Stimulated activated CD4-positive, alpha-beta T cell treated with anti-CD3 and anti-CD28 coated beads, Interleukin-2, amount 100 ng/mL, for 24 hours (primary cell): ENCODE measurements at places on chromosomes 4 and X.

DNA sequence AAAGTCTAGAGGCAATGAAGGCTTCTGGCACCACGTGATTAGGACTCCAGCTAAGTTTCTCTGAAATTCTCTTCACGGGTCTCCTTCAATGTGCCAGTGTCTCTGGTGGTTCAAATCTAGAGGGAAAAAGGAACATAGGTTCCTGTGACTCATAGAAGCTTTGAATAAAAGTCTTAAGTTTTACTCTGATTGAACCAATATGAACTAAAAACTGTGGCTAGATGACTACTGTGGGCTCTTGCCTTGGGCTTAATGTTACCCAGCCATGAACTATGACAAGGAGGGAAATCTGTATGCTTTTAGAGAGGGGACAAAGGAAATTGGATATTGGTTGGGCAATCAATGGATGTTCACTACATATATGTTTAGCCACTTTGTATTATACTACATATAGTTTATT, 49.9 kb upstream of the TEX13D start:
- no peak for DNase-seq

DNA sequence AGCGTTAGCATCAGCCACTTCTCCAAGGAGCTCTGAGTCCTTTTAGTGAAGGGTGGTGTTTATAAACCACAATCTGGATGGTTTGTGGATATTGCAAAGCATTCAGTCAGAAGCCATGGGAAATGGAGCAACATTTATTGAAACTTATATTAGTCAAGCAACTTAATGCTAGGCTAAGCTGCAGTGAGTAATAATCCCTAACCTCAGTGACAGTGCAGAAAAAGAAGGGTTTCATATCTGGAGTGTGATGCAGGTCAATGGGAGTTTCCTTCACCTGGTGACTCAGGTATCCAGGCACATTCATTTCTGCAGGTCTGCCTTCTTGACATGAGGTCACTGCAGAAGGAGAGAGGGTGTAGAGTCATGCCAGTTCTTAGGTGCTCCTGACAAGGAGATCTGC, 10.4 kb upstream of the DRD5 start:
- DNase-seq: no peak

- no peak for DNase-seq
These were observed 343.1 kb upstream of the MAOA start for GRCh38 chrX:43313035-43313434.

DNA sequence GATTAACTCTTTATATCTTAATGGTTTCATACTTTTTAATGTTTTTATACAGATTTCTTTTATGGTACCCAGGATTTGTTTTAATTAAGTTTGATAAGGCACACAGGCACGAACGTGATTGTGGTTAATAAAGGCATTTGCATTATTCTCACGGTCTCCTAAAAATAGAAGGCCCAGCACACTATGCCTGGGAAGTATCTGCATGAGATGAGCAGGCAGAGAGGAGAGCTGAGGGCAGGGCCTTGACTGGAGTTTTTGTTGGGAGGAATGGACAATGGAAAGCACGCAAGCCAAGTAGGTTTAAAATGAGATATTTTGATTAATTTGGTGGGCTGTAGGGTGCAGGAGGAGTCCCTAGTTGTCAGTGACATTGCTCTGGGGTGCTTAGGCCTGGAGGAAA, 1714.3 kb upstream of the PCDH7 start:
- no peak for DNase-seq

GRCh38 chrX:47384502-47384901, 14.1 kb downstream of the ZNF157 start:
- peak; percentile 59 for DNase-seq

- DNase-seq: no peak
These were observed 254.7 kb downstream of the PALLD start for GRCh38 chr4:168751263-168752225.

- peak; percentile 0 for DNase-seq
These were observed 556.5 kb upstream of the NR3C2 start for GRCh38 chr4:148998719-148999118.

- no peak for DNase-seq
These were observed 137.6 kb downstream of the DCK start for GRCh38 chr4:71130827-71131603.

- DNase-seq: no peak
These were observed 187.6 kb downstream of the CBR4 start for GRCh38 chr4:168822481-168822880.

DNA sequence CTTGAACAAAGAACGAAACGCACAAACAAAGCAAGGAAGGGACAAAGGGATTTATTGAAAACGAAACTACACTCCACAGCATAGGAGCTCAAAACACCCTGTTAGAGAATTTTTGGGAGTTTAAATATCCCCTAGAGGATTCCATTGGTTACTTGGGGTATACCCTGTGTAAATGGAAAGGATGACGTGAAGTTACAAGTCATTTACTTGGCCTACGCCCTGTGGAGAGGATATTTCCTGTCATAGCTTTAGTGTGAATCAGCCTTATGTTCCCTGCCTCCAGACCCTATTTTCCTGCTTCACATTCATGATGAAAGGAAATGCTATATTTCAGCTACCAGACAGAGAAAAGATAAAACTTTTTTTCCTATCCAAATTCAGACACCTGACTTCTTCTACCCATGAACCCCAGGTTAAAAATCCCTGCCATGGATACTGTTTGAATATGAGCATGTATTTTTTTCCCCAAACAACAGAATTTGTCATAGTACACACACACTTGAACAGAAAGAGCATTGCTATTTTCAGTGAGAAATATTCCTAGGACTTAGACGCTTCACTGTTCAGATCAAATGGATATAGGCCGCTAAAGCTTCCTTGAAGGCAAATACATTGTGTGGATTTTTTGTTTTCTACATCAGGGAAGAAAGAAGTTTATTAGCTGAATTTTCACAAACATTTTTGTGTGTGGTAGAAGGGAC, 20.4 kb downstream of the PIN4 start:
- DNase-seq: no peak

- no peak for DNase-seq
These were observed 234.3 kb downstream of the ZNF674 start for GRCh38 chrX:46310815-46311497.

DNA sequence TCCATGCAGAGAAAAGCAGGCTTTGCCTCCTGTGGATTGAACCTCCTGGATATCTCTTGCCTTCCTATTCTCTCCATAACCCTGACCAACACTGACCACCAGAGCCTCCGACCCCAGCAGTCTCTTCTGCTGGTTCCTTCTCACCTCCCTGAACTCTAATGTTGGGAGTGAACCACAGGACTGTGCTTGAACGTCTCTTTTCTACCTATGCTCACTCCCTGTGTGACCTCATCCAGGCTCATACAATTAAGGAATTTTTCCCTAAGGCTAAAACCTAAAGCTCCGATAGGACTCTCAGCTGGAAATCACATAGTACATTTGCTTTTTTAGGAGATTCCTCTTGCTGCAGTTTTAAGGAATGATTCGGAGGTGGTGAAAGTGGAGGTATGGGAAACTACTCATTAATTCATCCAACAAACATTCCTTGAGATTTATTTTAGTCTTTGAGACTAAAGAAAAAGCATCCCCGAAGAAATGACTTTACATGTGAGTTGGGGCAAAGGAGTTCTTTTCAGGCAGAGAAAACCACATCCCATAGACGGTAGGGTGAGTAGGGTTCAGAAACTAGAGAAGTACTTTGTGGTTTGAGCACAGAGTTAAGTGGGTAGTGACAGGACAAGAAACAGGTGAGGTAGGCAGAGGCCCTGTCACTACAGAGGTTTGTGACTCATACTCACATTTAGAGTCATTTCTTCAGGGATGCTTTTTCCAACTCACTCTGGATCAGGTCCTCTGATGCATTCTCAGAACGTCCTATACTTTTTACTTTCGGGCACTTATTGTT, 30.8 kb downstream of the NDNF start:
- DNase-seq: peak; percentile 26

DNA sequence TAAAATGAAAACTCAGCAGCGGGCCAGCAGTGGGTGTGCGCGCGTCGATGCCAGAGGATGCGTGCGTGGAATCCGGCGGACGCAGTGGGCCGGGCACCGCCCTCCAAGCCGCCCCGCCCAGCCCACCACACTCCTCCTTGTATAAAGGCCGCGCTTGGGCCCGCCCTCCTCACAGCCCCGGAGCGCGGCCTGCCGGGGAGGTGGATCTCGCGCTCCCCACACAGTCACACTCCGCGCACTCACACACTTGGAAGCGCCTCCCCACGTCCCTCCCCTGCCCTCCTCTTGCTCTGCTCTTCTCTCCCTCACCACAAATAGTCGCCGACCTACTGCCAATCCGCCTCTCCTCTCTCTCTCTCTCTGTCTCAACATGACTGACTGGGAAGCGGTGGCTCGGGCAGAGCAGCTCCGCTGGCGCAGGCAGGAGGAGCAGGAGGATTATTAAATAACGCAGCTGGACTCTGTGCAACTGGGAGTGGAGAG, at the start of gene CCSER1:
CCSER1 (plus strand) TSS at position 172 of the 483 bp plus-strand sequence.
- peak; percentile 57 for DNase-seq

GRCh38 chrX:48919360-48919841, 577 bp upstream of the PIM2 start:
- DNase-seq: peak; percentile 46

- DNase-seq: no peak
These were observed 6.7 kb downstream of the ADGRG4 start for GRCh38 chrX:136307471-136307870.

- DNase-seq: no peak
These were observed 143.4 kb upstream of the MED14 start for GRCh38 chrX:40878766-40879165.

GRCh38 chr4:83535520-83536361, at the start of gene GPAT3:
Gene GPAT3, plus strand, starts transcription at chr4:83536108. Its CDS starts 515 bp downstream, at chr4:83536623.
- peak; percentile 81 for DNase-seq

- no peak for DNase-seq
These were observed 124.9 kb downstream of the KDM6A start for GRCh38 chrX:44997888-44998287.

GRCh38 chr4:39433878-39434492, 24.7 kb downstream of the RPL9 start:
- DNase-seq: no peak

GRCh38 chrX:80876877-80877276, 67.2 kb upstream of the BRWD3 start:
- DNase-seq: no peak

DNA sequence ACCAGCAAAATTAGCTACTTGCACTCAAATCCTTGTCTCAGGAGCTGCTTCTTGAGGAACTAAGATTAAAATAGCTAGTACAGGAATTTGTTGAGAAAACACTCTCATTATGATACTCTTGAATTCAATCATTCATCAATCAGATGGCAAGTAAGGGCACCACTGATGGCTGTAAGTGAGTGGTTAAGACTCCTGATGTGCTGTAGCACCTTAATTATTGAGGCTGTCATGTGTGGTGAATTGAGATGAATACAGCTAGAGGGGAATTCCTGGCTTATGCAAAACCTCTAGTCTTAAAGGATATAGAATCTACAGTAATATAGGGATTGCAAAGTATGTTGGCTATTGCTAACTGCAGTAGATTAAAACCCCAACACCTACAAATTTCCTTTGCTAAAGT, 509.1 kb downstream of the IQCM start:
- no peak for DNase-seq

GRCh38 chr4:2261110-2261852, 628 bp downstream of the MXD4 start:
- DNase-seq: peak; percentile 67

DNA sequence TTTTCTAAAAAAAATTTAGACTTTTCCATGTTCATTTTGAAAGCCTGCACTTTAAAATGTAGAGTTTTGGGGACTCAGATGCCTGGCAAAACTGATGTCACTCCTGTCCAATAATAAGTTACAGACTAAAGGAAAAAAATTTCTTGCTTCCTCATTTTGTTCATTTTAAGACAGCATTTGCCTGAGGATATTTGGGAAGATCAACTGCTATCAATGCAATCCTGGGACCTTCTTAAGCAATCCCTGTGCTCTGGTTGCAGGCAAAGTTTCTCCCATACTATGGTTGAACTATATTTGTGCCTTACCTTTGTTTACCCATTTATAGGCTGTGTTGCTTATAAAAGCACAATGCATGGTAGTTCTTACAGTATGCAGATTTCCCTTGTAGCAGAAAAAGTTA, 280.4 kb downstream of the CFAP47 start:
- no peak for DNase-seq

GRCh38 chrX:16137416-16138107, 14.2 kb downstream of the GRPR start:
- DNase-seq: no peak

DNA sequence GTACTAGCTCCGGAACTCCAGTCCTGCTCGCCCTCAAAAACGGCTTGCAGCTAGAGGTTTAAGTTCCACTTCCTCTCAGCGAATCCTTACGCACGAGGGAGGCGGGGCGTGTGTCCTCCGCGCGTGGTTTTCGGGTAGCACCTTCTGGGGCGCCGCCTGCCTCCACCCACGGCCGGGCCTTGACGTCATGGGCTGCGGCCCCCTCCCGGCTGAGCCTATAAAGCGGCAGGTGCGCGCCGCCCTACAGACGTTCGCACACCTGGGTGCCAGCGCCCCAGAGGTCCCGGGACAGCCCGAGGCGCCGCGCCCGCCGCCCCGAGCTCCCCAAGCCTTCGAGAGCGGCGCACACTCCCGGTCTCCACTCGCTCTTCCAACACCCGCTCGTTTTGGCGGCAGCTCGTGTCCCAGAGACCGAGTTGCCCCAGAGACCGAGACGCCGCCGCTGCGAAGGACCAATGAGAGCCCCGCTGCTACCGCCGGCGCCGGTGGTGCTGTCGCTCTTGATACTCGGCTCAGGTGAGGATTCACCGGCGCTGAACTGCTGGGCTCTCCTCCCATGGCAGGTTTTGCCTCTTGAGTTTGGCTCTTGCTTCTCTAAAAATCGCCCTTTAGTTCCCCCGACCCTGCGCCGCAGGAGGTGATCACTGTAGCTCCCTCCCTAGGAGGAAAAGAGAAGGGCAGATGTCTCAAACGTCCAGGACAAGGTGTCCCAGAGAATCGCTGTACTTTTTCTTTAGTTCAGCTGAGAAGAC, at the start of gene AREG:
AREG (plus strand) TSS at position 246 of the 752 bp plus-strand sequence; CDS start at position 456, 210 bp downstream.
- peak; percentile 87 for DNase-seq

DNA sequence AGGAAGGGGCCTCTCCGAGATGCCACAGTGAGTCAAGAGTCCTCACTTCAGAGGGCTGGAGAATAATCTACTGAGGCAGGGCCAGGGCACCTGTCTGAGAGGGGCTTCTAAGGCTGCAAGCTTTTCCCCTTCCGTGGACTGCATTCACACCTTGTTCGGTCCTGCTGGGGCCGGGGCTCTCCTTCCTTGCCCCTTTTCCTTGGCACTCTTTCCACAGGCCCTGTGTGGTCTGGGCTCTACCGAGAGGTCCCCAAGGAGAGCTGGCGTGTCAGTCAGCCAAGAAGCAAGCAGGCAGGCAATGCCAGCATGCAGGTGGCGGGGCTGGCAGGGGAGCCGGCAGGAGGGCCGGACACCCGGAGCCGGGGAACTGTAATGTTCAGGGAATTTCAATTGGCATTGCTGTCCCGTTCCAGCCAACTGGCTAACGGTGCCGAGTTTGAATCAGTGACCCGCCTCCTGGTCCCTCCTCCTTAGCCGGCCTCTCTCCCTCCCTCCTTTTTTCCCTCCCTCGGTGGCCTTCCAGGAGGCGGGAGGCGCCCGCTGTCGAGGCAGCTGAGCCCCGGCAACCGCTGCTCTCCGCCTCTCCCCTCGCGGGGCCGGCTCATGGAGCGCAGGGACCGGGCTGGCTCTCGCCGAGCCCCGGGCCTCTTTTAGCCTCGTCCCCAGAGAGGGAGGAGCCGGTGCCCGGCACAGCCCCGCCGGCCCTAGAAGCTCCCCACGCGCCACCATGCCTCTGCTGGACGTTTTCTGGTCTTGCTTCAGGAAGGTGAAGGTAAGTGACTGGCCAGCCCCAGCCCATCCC, at the start of gene STARD8:
STARD8 (plus strand) TSS at position 511 of the 802 bp plus-strand sequence; CDS start at position 728, 217 bp downstream.
- DNase-seq: no peak

GRCh38 chr4:122053186-122053585, 98.9 kb upstream of the BLTP1 start:
- no peak for DNase-seq
